ENCODE measurements at places on chromosomes 4 and X.

DNA sequence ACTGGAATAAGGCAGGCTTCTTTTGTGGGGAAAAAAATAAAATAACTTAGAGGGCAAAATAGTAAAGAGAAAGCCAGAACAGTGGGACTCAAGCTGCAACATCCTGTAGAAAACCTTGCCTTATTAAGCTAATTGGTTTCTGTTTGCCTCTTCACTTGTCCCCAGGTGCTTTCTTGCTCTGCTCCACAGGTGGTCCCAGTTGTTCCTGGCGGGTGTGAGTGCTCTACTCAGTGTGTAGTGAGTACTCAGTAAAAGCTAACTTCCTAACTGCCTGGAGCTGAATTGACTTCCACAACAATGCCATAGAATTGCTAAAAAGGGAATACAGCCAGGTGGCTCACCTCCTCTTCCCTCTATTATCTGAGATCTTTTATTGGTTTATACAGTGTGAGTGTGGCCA is 930.2 kb downstream of the C4orf33 start:
- DNase-seq: peak; percentile 67

DNA sequence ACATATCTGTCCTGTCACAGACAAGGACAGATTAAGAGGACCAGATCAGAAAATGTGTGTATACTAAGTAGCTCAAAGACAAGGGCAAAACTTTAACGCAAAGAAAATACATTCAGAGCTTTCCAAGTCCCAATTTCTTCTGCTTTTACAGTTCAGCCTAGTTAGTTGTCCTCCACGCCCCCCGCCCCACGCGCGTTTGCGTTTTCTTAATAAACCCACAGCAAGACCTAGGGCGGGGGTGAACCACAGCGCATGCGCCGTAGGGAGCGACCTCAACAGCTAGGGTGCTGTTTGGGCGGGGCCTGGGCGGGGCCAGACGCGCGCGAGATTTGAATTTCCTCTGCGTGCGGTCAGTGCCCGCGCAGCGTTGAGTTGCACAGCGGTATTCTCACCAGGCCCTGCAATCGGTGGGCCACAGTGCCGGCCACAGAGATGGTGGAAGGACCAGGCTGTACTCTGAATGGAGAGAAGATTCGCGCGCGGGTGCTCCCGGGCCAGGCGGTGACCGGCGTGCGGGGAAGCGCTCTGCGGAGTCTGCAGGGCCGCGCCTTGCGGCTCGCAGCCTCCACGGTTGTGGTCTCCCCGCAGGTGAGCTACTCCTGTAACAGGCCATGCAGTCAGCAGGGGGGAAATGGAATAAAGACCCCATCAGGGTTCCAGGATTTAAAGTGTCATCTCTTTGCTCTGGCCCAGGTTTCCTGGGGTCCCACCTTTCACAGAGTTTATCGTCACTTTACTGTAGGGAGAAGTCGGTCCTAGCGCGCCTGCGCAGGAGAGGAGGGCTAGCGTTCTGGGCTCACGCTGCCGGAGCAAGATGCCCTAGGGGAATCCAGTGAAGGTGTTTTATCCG is at the start of gene NEIL3:
TSS of gene NEIL3 (plus strand) at position 353 of the 850 bp plus-strand sequence. CDS start at position 433, 80 bp downstream.
- DNase-seq: peak; percentile 98

- DNase-seq: no peak
Observed at GRCh38 chr4:8870647-8871416, 807 bp downstream of the HMX1 start.

GRCh38 chr4:84362896-84363655 is 136.0 kb downstream of the NKX6-1 start:
- DNase-seq: no peak

GRCh38 chrX:67546496-67547423 is 2.9 kb downstream of the AR start:
- DNase-seq: no peak

DNA sequence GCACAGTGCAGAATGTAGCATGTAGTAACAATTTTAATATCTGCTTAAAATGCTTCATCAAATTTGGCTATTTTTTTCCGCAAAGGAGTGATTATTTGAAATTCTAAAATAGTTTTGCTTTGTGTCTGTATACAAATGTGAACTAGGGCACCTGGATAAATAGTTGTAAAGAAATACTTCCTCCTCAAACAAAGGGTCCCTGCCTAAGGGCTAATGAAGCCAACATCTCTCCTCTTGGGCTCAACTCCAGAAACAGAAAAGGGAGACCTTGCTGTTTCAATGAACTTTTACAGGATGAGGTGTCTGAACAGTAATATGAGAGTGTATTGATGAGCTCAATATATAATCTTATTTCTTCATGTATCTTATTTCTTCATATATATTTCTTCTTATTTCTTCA is 30.8 kb upstream of the SCOC start:
- no peak for DNase-seq

DNA sequence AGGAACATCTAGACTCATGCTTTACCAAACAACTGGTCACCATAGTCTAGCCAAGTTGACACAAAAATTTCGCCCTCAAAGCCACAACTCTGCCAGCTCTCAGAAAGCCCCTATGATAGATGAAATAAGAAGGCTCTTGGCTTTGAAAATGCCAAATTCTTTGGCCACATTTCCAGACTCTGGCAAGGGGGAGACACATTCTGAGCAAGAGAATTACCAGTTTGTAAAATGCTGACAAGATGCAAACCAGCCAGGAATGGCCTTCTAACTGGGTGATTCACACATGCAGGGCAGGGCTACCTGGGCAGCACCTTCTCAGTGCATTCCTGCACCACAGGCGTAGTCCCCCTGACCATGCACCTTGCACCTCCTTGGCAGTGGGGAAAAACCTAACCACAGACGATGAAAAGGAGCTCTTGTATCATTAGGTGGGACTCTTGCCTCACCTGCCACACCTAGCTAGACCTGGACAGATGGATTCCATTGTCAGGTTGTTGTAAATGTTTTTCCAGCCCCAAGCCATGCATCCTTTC is 77.4 kb upstream of the CPEB2 start:
- DNase-seq: no peak

DNA sequence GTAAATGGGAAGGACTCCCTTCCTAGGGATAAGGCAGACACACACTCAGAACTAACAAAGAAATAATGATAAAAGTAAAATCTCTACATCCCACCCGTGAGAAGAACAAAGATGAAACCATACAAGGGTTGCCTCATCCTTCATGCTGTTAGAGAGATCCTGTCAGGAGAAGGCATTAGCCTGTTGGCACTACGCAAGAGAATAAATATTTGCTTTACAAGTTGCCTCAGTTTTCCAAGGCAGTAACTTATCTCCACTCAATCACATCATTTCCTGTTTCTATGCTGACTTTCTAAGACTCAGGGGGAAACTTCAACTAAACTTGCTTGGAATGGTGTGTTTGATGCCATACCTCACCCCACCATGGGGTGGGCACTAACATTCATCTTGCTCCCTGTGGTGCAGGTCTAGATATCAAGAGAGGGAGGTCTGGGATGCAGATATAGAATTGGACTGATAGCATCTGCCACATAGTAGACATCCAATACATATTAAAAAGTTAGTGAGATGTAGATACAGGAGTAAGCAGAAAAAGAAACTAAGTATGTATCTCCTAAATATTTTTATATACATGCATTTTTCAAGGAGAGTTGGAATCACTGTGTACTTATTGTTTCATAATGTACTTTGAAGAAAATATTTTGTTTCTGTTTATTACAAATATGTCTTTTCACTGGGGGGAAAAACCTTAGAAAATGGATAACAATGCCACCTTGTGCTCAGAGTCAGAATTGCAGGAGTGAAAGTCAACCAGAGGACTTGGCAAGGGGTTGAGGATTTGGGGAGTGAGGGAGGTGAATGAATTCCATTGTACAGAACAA is 57.2 kb upstream of the BEX4 start:
- DNase-seq: peak; percentile 10

GRCh38 chr4:155079871-155080270 is 128.6 kb upstream of the NPY2R start:
- DNase-seq: no peak

GRCh38 chr4:1732911-1733310 is 11.6 kb downstream of the TACC3 start:
- DNase-seq: no peak

DNA sequence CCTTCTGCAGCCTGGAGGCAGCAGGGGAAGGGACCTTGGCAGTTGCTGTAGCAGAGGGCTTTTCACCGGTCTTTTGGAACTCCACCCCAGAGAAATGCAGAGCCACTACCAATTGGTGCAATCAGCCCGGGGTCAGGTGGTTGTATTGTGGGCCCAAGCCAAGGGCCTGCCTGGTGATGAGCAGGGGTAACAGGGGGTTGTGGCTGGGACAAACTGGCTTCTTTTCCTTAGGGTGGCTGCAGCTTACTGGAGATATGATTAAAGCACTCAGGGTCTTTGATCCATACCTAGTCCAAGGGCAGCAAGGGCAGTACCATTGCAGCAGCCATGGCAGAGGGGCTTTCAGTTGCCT is 28.1 kb downstream of the ENPEP start:
- DNase-seq: no peak

DNA sequence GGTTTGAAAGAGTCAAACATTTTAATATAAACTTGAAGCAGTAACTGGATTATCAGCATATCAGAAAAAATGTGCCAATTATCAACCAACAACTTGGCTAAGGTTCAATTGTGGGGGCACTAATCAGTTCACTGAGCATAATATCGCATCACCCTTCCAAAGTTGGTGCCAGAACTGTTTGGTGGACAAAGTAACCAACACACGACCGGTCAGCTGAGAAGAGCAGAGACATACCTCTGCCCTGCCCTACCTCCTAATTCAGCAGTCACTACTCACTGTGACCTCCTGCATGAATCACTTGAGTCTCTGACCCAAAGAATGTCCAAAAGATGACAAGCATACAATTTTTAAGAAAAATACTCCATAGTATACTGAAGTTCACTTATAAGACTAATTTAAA is 53.2 kb downstream of the TSPAN5 start:
- DNase-seq: no peak

DNA sequence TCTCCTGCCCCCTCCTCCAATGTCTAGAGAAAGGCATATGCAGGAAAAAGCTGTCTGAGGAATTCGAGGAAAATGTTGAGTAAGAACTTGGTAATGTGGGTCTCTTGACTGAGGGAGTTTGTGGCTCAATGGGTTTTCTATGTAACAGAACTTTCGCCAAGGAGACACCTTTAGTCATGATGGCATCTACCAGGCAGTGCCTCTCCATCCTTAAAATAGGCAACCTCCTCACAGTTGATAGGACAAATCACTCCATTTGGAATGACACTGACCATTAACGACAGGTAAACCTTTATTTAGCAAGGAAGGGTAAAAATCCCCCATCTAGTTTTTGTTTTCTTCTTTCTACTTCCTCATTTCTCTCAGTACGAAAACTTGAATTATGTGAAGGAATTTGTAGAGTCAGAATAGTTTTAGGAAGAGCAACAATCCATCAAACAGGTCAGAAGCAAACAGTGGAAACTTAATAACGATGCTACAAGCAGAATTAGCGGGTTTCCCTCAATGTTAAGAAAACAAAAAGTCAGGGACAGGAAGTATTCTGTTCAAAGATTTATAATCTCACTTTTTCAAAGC is 2.7 kb downstream of the GSX2 start:
- DNase-seq: no peak

GRCh38 chrX:39665830-39666518 is 431.8 kb downstream of the BCOR start:
- DNase-seq: no peak

GRCh38 chrX:153439977-153440376 is 5.9 kb downstream of the TREX2 start:
- no peak for DNase-seq

DNA sequence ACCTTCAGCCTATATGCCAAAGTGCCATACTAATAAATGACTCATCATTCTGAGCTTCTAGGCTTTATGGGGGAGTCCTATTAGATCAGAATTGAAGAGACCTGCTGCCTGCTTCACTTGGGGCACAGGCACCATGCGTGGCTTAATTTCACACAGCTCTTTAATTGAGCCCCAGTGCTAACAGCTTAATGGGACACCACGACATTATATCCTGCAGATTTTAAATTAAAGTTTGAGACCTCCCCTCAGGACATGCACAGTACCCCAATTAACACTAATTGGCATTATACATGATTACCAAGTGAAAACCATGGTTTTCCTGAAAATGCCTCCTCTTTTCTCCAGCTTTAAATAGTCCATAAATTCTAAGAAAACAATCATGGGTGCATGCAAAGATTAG is 6.8 kb downstream of the C1QTNF7 start:
- DNase-seq: no peak

- no peak for DNase-seq
Observed at GRCh38 chrX:15404401-15405096, 20.3 kb upstream of the VEGFD start.

DNA sequence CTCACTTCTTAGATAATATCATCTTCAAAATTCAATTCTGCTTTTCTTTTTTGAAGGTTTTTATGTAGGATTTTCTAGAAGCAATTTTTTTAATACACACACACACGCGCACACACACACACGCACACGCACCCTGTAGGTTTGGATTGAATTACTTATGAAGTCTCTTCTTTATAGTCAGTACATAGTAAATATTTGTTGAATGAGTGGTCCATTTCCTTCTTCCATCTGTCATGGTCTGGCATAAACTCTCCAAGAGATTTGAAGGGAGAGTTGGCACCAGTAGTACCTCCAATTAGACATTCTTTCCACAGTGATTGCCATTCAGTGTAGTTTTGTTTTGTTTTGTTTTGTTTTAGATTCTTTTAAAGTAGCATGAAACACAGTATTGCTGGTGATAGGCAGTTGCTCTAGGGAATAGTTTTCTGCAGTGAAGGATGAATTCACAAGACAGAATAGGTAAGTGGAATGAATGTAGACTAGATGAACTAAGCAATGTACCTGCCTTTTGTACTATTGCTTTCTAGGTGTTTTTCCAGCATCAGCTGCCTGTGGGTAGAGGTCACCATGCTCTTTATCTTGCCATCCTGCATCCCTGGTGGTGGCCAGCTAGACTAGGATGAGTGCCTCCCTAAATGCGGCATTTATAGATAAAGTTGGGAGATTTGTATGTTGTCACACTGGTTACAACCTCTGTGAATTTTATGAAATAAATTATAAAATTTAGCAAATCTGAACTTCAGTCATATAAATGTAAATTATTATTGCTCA is 20.5 kb downstream of the PDLIM5 start:
- DNase-seq: no peak

- no peak for DNase-seq
Observed at GRCh38 chr4:139798456-139798855, 132.8 kb downstream of the MGST2 start.

DNA sequence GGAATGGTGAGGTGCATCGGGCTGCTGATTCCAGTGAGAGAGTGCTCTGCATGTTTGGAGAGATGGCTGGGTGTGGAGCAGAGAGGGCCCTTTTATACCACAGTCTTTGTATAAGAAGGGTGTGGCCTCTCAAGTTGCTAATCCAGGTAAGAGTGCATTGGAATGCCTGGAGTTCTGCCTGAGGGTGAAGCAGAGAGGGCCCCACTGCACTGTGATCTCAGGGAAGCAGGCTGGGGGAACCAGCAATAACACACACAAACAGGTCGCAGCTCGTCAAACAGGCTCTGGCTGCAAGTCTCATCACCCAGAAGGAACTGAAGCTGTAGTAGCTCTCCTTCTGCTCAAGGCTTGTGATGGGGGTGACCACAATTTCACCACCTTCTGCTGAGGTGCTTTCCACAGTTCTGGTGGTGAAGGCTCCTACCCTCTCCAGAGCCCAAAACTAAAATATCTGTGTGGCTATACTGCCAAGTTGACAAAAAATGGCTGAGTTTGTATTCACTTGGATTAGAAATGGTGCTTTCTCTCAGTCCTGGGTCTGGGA is 687.4 kb upstream of the HS3ST1 start:
- DNase-seq: no peak

Measured in WERI-Rb-1 (cell line).